CD4-positive, alpha-beta T cell treated with Interleukin-1 beta for 1 hour (primary cell): ENCODE measurements at places on chromosomes 5 and 9.

DNA sequence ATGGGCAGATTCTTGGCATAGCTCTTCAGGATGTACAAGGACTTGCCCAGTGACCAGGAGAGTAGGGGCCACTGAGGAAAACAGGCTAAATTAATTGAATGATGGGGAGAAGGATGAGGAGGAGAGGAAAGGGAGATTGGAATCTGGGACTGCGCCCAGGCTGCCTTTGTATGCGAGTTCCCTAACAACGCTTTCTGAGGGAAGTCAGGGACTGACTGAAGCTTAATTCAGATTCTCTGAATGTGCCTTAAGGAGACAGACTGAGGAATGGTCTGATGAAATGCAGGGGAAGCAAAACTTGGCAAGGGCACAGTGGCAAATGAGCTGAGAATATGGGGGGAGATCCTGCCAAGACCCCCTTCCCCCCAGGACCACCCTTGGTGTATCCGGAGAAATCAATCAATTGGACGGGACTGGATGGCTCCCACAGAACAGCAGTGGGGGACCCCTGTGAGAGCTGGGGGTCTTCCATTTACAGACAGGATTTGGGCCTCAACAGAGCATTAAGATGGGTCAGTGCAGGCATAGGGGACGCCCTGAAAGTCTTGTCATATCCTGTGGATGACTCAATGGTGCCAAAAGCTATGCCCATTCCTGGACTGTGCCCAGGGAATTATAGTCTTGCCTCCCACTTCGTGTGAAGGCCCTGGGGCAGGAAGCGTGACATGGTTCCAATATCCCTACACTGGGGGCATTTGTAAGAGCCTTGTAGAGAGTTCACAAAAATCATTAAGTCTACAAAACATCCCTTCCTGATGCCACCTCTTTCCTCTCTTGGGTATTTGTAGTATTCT is 215.5 kb upstream of the TNC start:
- DNase-seq = no peak

DNA sequence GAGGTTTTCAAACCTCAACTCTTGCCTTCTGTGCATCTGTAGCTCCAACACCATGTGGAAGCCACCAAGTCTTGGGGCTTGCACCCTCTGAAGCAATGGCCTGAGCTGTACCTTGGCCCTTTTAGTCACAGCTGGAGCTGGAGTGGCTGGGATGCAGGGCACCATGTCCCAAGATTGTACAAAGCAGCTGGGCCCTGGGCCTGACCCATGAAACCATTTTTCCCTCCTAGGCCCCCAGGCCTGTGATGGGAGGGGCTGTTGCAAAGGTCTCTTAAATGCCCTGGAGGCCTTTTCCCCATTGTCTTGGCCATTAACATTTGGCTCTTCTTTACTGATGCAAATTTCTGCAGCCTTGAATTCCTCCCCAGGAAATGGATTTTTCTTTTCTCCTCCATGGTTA is 11.8 kb upstream of the ENTREP1 start:
- DNase-seq = no peak

GRCh38 chr5:157574456-157575380 is 857 bp downstream of the ADAM19 start:
- no peak for DNase-seq

DNA sequence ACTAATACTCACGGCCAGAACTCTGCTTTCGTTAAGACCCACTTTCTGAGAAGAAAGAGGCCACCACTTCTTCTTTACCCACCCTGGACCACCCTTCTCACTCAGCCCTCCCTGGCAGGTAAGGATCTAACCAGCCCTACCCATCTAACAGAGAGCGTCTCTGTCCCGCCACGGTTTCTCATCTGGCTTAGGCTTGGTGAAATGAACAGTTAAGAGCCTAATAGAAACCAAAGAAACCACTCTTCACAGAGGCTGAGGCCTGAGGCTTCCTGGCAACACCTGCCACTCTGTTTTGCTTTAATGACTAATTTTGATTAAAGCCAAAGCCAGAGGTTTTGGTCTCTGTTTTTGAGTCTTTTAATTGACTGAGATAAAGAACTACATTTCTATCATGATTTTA is 354.1 kb upstream of the SLC30A5 start:
- no peak for DNase-seq

DNA sequence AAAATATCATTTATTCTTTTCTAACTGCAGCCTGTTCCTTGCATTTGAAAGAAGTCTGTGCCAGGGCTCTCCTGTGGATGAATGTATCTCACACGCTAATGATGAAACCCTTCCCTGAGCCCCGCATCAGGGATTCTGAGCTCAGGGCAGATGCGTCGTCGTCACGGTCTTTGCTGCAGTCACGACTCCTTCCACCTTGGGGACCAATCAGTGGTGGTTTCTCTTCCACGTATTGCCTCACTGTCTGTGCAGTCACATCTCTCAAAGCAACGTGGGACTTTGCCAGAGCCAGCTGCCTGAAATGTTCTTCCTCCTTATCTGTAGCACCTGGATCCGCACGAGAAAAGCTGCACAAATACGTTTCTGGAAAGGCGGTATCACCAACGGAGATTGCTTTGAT is 13.9 kb upstream of the UBE2QL1 start:
- no peak for DNase-seq

- DNase-seq = no peak
Observed at GRCh38 chr9:88183798-88184495, 45.7 kb upstream of the SPATA31C2 start.

DNA sequence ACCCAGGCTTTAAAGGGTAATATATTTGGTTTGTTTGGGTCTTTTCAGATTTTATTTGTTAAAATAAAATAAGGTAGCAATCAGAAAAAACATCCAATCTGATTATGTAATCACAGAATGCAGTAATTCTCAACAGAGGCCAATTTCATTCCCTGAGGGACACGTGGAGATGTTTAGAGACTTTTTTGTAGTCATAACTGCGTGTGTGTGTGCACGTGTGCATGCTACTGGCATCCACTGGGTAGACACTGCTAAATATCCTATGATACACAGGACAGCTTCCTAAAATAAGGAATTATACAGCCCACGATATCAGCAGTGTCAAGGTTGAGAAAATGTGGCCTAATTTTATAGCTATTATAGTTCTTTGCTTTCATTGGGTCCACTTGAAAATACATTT is 180.8 kb upstream of the KLF9 start:
- no peak for DNase-seq

GRCh38 chr5:80619086-80619485 is 35.4 kb upstream of the MSH3 start:
- DNase-seq = no peak
